NCI-H510A (cell line): ENCODE measurements at places on chromosomes 7 and 10.

GRCh38 chr10:132657748-132658147, 120.2 kb downstream of the INPP5A start:
- no peak for DNase-seq

DNA sequence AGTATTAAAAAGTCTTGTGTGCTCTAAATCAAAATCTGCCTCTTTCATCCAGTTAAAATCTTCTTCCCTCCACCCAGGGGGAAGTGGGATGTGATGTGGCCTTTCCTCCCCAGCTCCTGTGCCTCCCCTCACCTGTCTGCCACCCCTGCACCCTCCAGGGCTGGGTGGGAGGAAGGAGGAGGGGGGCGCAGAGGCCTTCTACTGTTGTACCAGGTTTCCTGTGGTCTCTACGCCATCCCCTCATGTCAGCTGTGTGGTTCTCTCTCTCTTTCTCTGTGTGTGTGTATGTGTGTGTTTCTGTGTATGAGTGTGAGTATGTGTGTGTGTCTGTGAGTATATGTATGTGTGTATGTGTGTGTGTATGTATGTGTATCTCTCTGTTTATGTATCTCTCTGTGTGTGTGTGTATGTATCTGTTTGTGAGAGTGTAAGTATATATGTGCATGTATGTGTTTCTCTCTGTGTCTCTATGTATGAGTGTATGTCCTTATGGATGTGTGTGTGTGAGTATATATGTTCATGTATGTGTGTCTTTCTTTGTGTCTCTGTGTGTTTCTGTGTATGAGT, 45.5 kb upstream of the C10orf71 start:
- no peak for DNase-seq

- DNase-seq = no peak
Observed at GRCh38 chr7:147474862-147475261, 1115.7 kb upstream of the C7orf33 start.

GRCh38 chr10:99433378-99434020, 3.1 kb upstream of the GOT1 start:
- DNase-seq = no peak

- DNase-seq = no peak
Observed at GRCh38 chr10:26946102-26946811, 85.5 kb upstream of the ABI1 start.

DNA sequence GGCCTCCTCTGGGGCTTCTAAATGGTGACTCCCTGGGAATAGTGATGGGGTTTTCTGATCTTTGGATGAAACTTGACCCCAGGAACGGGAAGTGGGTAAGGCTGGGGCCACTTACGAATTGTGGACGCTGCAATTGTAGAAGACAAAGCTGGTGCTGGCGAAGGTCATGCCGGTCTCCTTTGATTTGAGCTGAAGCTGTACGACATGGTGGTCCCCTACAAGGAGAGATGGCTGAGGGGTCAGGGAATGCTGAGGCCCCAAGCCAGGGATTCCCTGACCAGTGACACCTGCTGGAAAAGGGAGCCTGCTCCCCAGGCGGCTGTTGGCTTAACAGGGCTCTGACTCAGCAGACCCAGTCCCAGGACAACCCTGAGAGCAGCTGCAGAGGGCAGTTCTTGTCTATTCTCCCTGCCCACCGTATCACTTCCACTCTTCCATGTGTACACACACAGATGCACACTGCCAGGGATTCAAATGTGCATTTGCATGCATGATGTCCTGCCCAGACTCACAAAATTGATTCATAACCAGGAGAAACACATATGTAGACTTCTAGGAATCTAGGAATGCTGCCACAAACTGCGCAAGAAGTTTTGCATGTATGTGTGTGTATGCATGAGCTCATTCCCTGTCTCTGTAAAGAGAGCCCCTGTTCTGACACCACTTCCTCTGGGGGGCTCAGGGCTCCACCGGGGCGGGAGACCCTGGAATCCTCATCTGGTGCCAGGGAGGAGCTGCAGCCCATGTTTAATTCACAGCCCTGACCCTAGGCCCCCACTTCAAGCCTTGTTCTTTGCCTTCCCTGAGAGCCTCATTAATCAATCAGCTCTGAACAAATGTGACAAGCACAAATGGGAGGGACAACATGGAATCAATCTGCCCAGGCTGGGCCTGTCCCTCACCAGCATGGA, 350.0 kb downstream of the PLXNA4 start:
- DNase-seq = no peak

GRCh38 chr7:94877731-94878670, 29.4 kb upstream of the PPP1R9A start:
- no peak for DNase-seq

- no peak for DNase-seq
Observed at GRCh38 chr7:99365318-99366141, 9.0 kb upstream of the ARPC1B start.

- no peak for DNase-seq
Observed at GRCh38 chr10:132131581-132132420, 54.9 kb upstream of the DPYSL4 start.

DNA sequence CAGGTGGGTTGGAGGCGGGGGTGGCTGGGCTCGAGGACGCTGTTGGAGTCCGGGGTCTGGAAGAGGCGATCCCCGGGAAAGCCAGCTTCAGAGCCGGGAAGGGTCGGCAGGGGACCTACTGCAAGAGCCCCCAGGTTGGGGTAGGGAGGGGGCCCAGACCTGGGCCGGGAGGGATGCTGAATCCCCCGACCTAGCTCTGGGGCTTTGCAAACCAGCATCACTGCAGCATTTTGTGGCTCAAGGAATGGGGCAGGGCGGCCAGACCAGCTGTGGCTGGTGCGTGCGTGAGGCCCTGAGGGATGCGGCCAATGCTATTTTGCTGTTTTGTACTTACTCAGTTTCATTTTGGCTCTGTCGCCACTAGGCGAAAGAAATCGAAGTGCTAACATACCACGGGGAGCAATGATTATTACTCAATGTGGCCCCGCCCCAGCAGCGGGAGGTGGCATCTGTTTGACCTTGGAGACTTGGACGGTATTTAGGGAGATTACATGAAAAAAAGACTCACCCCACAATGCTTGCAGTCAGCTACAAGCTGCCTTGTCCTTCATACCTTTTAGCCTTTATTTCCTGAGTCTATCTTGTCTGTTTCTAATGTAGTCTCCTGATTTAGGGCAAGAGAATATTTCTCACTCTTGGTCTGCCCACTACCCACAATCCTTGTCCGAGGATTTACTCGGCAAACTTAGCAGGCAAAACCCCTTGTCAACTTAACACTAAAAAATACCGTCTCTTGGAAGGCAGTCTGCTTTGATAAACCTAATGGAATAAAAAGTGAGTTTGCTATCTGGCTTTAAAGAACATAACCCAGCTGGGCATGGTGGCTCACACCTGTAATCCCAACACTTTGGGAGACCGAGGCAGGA, 16.2 kb downstream of the HSPB1 start:
- peak; percentile 38 for DNase-seq

DNA sequence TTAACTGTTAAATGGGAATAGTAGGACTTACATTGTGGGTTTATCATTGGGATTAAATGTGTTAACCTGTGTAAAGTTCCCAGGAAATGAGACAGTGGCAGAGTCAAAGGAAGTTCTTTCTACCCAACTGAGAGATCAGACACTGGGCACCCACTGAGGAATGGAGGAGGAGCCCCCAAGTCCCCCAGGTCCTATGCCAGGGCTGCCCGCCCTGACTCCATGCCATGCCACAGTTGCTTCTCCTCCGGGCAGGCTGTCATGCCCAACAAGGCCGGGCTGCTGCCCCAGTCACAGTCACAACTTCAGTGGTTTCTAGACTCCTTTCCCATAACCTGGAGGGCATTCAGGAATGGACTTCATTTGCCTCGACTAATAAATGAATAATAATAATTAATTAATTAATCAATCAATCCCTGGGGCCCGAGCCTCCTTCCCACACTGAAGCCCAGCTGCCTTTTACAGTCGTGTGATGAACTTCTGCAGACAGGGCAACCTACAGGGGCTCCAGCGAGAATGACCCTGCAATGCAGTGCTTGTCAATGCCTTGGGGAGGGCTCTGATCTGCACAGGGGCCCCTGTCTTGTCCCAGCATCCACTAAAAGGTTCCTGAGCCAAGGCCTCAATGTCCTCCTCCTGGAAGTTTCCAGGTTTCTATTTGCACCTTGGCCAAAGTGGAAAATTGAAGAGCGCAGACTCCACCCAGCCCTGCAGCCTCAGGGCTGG, 32.4 kb downstream of the DRGX start:
- no peak for DNase-seq

GRCh38 chr10:133334503-133335245, 2.0 kb downstream of the CALY start:
- no peak for DNase-seq

DNA sequence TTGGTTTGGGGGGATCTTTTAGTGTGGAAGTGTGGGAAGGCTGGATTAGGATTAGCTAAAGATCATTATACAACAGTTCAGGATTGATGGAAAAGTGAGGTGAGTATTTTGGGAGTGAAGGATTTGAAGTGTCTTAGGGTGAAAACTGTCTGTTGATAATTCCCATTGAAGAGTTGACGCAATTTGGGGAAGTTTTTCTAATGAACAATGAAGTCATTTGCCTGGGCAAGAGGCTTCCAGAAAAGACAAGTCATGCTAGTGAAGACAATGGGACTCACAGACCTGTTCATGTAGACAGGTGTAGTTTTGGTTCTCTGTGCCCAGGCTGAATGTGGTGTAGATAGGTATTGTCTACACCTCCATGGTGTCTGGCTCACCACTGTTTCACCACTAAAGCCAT, 194.3 kb upstream of the GPR26 start:
- no peak for DNase-seq

GRCh38 chr10:101775273-101776160, at the start of gene FGF8:
Gene FGF8, minus strand, starts transcription at chr10:101776114. Its CDS starts 214 bp downstream, at chr10:101775900.
- DNase-seq = no peak

- no peak for DNase-seq
Observed at GRCh38 chr7:46999866-47000265, 582.0 kb downstream of the TNS3 start.

GRCh38 chr10:74558897-74559296, 267.5 kb upstream of the KAT6B start:
- no peak for DNase-seq

GRCh38 chr10:50422259-50422658, 170.9 kb upstream of the ASAH2 start:
- DNase-seq = no peak

GRCh38 chr10:21314906-21315644, 210.4 kb downstream of the SKIDA1 start:
- DNase-seq = no peak

DNA sequence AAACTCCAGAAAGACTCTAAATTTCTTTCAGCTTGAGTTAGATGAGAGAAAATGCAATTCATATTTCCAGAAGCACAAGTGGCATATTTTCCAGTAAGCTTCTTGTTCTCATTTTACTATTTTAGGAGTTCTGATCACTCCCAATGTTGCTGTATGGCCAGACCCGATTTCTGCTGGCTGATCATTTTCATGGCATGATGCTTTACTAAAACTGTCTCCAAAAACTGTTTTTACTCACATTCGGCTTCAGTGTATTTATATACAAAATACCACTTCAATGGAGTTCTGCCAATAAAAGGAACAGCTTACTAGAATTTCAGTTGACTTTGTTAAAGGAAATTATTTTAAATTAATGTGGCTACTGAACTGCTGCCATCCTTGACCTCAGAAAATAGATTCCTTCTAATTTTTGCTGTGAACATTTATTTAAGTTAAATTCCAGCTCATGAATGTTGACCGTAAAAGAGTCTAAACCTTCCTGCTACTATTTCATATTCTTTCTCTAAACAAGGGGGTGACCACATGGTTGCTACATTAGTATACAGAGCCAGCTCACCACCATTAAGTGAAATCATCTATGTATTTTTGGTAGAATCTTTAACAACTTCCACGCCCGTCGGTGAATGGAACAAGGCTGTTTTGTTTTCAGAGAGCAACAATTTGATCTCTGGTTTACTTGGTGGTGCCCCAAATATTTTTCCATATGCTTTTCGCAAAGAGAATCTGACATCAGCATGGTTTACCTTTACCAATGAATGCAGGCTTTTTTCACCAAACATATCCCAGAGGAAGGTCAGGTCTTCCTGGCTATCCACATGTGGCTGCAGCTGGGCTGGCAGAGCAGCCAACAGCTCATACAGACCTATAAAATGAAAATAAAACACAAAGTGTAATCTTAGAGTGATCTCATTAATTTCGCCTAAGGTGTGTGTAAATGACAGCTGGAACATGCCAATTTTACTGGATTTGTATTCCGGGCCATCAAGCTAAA, 101.2 kb downstream of the MPP7 start:
- DNase-seq = no peak

DNA sequence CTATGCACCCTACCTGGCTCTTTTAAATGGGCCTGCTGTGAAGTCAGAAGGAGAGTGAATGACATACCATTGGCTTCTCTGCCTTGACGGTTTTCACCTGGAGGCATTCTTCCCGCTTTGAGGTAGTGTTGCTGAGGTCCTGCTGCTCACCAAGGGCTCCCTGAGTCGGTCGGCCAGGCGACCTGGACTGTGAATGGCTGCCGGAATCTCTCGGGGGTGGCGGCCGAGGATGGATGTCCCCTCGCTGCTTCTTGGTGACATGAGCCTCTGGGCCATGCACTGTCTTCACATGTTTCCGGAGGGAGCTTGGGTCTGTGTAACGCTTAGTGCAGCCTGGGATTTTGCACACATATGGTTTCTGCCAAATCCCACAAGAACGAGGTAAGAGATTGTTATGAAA, 264.7 kb downstream of the GLI3 start:
- no peak for DNase-seq

- no peak for DNase-seq
Observed at GRCh38 chr10:48523820-48524758, 80.8 kb downstream of the ARHGAP22 start.

- no peak for DNase-seq
Observed at GRCh38 chr7:137475966-137476365, 132.4 kb upstream of the PTN start.

- no peak for DNase-seq
Observed at GRCh38 chr10:17153321-17153720, 23.7 kb upstream of the CUBN start.

GRCh38 chr10:23558361-23558799, 119.5 kb downstream of the OTUD1 start:
- no peak for DNase-seq

DNA sequence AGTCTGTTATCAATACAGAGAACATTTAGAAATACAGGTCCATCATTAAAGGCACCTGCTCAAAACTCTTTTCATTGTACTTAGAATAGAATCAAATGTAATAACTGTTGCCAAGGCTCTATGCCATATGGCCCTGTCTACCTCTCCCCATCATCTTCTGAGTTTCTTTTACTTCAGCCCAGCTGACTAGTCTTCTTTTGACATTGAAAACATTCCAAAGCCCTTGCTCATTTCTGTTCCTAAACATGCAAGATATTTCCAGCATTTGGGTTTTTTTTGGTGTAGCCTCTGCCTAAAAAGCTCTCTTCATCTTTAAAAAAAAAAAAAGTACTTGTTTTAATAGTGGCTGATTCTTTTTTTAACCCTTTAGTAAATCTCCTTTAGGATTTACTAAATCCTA, 165.5 kb upstream of the SMIM30 start:
- DNase-seq = no peak

- DNase-seq = no peak
Observed at GRCh38 chr7:128190051-128190647, 50.9 kb upstream of the LEP start.
